ENCODE measurements at places on chromosomes 13 and 19.

GRCh38 chr19:48645620-48646000 is 377 bp downstream of the CA11 start:
- no peak for DNase-seq

DNA sequence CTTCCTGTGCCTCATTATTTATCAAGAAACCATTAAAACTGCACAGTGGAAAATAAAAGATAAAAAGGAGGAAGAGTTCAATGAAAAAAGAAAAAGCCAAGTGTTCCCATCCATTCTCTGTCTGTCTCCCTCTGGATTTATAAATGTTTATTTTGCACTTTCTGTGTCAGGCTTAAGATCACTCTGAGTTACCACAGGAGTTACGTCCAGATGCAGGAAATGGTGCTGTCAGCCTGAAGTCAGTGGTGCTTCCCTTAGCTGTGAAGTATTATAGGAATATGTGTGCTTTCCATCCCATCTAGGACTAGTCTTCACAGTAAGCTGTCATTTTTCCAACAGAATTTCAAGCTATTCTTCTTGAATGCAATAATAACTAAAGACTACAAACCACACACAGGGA is 420.2 kb downstream of the KCTD12 start:
- DNase-seq = no peak

- DNase-seq = no peak
Measured at GRCh38 chr19:23049256-23049655, 46.3 kb upstream of the ZNF728 start.

DNA sequence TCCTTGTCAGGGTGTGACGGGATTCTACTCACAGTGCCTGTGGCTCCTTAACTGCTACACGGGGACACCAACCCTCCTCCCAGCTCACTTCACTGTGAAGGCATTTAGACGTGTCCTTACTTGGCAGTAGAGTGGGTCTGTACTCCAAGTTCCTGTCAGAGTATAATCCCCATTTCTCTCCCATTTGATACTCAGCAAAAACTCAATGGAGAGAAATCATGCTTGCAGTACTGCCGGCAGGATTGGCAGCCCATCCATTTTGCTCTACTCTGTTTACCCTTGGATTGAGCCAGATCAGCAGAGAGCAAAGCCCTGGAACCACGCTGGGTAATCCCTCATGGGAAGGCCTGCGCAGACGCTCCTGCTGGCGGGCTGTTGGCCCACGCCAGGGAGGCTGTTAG is 28.9 kb downstream of the ARL11 start:
- no peak for DNase-seq

GRCh38 chr13:113816946-113817859 is 46.7 kb downstream of the GAS6 start:
- peak; percentile 86 for DNase-seq

GRCh38 chr19:53466726-53467484 is 628 bp upstream of the ZNF813 start:
- no peak for DNase-seq

- no peak for DNase-seq
Measured at GRCh38 chr13:33933810-33934209, 115.9 kb downstream of the RFC3 start.

- DNase-seq = no peak
Measured at GRCh38 chr19:2371656-2372055, 11.6 kb downstream of the TMPRSS9 start.

DNA sequence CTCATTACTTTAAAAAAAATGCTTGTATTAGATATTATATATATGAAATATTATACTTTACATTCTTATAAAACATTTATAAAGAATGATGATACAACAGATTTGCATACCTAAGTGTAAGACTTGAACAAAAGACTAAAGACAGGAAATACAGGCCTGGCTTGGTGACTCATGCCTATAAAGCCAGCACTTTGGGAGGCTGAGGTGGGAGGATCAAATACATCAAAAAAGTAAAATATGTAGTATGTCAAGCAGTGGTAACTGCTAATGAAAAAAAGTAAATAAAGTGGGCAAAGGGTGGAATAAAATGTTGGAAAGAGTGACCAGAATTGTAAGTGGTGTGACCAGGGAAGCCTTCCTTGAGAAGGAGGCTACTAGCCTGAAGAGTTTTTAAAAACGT is 133.7 kb downstream of the GGACT start:
- no peak for DNase-seq

DNA sequence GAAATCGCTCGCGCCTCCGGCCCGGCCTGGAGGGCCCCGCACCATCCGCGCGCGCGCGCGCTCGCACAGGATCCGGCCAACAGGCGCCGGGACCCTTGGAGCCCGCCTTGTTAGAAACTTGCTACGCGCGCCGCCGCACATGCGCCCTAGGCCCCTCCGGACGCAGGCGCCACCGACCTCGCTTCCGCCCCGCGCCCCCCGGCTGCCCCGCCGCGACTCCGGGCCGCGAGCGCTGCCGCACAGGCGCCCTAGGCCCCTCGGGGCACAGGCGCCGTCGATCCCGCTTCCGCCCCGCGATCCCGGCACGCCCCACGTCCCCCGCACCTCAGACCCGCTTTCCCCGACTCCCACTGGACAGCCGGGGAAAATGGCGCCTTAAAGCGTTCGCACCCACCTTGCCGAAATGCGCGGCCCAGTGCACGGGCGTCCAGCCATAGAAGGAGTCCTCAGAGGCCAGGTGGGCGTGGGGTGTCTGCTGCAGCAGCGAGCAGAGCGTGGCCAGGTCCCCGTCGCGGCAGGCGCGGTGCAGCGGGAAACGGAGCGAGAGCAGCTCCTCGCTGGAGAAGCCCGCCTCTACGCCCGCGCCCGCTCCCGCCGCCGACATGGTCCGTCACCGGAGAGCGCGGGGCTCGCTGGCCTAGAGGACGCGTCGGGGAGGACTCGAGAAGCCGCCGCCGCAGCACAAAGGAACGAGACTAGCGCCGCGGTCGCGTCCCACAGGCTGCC is 375 bp downstream of the ANKRD10 start:
- peak; percentile 71 for DNase-seq

DNA sequence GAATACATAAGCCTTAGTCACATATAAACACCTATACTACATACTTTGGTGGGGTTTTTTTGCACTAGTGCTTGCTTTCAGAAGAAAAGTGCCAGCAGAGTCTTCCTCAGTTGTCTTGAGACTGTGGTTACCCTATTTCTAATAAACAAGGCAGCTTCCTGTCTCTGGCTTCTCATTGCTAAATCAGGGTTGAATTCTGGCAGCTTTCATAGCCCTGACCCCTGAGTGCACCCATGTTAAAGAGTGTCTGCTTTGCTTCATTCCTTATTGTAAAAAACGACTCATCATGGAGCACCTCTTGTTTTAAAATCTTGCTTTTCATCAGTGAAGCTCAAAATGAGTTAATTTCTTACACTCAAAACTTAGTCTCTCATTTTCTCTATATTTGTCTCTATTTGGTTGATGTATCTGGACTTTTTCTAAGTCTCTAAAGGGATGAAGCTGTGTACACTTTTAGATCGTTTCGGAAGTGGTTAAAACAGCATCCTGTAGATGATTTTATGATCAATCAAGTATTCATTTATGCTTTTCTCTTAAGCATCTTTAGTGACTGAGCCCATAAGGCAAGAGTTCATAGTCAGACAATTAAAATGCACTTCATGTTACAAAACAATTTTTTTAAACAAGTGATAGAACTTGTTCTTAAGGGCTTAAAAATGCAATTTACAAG is 72.1 kb downstream of the KLF12 start:
- peak; percentile 14 for DNase-seq

DNA sequence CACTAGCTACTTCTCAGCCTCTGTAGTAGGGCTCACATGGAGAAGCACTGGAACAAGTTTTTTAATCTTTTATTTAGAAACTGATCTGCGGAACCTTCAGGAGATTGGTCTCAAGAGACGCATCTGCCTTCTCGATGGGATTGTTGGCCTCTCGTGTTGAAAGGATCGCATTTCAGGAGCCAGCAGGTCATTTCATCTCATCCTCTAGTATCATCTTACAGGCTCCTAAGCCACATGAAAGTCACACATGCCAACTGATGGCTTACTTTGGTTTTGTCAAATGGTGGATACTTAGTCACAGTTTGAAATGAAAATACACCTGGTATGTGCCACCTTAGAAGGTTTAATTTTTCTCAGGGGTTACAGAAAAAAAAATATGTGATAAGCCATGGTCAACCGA is 1703.6 kb downstream of the EFNB2 start:
- no peak for DNase-seq

DNA sequence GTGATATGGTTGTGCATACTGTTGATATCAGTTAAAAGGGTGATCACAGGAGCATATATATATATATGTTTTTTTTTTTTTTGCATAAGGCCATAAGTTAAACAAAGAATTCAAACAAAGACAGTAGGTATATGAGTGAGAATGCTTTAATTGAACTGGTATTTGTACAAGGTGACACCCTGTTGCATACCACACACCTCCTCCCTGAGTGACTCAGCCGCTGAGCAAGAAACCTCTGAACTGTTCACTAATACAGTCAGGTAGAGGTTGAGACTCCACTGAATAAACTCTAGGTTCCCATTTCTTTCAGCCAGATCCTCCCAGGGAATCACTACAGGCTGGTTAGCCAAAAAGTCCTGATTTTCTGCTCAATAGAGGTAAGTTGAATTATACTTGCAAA is at the start of gene SCEL:
TSS of gene SCEL (plus strand) at position 259 of the 400 bp plus-strand sequence. CDS start 20,170 bp downstream, outside the sequence.
- DNase-seq = no peak

GRCh38 chr19:54319049-54319448 is 6.1 kb upstream of the LILRA5 start:
- no peak for DNase-seq

DNA sequence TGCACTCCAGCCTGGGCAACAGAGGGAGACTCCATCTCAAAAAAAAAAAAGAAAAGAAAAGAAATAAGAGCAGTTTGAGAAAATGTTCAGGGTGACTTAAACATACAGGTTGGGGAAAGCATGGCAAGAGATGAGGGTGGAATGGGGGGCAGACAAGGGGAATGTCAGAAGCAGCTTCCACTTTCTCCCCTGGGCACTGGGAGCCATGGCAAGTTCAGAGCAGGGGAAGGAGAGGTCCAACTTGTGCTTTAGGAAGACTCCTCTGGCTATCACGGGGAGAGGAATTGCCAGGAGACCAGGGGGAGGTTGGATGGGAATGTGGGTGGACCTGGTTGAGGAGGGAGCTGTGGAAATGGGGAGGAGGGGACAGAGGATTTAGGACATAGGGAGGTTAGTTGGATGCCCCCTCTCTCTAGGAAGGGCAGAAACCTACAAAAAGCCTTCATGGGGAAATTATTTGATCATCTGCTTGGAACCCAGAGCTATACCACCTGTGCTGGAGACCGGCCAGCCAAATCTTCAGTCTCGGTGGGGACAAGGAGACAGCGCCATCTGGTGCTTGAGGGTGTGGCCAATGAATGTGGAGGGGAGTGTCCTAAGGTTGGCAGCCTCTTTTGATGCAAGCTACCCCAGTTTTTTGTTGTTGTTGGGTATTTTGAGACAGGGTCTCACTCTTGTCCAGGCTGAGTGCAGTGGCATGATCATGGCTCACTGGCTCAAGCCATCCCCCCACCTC is 7.3 kb upstream of the STRN4 start:
- peak; percentile 66 for DNase-seq

DNA sequence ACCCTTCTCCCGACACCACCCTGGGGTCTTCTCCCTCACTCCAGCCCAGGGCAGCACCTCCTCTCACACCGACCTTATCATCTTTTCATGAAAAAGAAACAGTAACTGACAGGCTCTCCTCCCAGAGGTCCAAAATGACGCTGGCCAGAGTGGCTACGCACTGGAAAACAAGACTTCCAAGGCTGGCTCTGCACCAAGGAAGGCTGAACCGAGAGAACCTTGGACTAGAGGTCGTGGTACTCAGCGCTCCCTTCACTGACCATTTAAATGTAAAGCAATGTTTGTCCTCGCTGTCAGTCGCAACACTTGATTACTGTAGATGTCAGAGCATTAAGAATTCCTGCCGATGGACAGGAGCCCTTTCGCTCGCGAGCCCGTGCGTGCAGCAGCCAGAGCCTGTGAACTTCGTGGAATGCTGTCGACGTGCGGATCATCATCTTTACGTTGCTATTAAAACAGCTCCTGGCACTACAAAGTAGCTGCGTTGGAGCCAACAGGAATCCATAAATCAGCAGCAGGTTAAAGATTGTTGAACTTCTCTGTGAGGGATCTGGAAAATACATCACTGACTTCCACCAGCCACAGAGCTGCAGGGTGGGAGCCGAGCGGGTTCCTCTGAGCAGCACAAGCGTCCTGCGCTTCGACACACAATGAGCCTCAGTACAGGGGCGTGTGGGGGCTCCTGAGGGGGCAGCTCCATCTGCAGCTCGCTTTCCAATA is 125.5 kb upstream of the MCF2L start:
- no peak for DNase-seq

DNA sequence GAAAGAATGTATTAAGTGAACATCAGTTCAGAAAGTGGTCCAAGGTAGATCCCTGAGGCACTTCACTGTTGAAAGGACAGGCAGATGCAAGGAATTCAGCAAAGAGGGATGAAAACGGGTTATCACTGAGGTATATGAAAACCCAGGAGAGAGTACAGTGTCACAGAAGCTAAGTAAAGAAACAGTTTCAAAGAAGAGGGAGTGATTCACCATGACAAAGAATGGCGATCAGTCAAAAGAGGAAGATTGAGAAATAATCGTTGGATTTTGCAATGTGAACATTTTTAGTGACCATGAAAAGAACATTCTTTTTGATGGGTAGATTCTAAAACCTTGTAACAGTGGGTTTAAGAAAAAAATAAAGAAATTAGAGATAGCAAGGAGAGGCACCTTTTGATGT is 99.3 kb downstream of the EPSTI1 start:
- no peak for DNase-seq

- no peak for DNase-seq
Measured at GRCh38 chr19:4580961-4581665, 21.6 kb upstream of the SEMA6B start.

DNA sequence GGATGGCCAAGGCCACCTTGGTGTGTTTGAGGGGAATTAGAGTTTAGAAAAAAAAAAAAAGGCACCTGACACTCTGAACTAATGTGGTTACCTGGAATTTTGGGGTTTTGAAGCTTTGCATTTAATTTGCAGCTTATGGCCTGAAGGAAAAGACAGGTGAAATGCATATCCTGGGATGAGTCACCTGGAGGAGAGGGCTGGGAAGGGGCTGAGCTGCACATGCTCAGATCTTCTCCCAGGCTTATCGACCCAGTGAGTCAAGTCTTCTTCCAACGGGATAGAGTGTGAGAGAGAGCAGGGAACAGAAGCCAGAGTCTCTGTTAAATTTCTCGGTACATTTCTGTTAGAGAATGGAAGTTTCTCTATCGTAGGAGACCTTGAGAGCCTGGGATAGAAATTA is 29.7 kb upstream of the ALOX5AP start:
- DNase-seq = no peak

- DNase-seq = no peak
Measured at GRCh38 chr19:36100476-36100875, 10.5 kb upstream of the OVOL3 start.

DNA sequence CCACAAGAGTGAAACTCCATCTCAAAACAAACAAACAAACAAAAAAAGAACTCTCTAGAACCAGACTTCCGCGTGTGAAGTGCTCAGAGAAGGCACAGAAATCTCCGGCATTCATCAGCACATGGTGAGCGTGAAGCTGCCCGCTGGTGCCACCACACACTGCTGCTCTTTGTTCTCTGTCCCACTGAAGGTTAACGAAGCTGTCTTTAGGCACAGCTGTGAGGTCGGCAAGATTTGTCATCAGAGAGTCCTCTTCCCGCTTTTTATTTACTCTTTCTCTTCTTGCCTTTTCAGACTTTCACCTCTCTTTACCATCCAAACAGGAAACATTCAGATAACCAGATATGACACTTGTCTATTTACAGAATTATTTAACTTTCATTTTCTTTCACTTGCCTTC is 115.2 kb upstream of the ARGLU1 start:
- no peak for DNase-seq

GRCh38 chr19:55461974-55462626 is 658 bp upstream of the ISOC2 start:
- DNase-seq = no peak

GRCh38 chr19:28026636-28027035 is 1186.3 kb downstream of the UQCRFS1 start:
- no peak for DNase-seq

Data from activated CD4-positive, alpha-beta T cell treated with anti-CD3 and anti-CD28 coated beads for 4 hours (primary cell).